ENCODE measurements at places on chromosomes 4 and X.

DNA sequence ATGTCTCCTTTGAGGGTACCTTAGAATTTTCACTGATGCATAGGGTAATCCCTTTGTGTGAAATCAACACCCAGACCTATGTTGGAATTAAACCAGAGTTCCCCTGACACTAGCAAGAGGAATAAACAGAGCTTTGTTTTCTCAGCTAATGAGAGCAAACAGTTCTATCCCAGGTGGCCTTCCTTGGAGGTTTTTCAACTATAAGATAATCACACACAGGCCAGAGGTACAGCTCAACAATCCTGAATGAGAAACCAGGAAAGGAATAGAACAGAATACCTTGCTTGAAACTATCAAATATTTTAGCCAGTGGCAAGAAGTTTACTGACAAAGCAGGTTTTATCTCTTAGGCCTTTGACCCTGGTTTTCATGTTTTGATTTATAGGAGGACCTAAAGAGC, 100.2 kb downstream of the OTC start:
- no peak for DNase-seq

DNA sequence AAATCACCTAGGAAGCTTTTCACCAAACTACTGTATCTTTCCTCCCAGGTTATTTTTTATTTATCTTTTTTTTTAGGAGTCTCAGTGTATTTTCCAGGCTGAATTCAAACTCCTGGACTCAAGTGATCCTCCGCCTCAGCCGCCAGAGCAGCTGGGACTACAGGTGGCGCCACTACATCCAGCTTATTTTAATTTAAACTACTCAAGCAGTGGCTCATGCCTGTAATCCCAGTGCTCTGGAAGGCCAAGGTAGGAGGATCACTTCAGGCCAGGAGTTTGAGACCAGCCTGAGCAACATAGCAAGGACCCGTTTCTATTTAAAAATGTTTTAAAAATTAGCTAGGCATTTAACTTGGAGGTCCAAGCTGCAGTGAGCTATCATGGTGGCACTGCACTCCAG, 37.8 kb downstream of the LEF1 start:
- DNase-seq, result no peak

DNA sequence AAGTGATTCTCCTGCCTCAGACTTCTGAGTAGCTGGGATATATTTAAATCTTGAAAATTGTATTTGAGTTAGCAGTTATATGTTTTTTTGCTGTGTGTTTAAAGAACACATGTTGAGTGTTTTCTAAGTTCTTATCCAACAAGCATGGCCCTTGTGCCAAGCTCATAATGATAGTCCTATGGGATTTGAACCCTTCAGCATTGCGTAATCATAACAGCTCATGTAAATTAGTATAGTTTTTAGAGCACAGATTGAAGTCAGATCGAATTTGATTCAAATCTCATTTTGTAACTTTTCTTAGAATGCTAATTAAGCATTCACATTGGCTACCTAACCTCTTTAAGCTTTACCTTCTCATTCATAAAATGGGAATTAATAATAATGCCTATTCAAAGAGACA, 12.2 kb downstream of the FAM149A start:
- no peak for DNase-seq

GRCh38 chr4:133498149-133498548, 349.1 kb downstream of the PCDH10 start:
- no peak for DNase-seq

Data from SIG-M5 (cell line).